CD4-positive, alpha-beta T cell treated with Interleukin-2 at 100 ng/mL for 4 hours (primary cell): ENCODE measurements at places on chromosomes 4 and X.

DNA sequence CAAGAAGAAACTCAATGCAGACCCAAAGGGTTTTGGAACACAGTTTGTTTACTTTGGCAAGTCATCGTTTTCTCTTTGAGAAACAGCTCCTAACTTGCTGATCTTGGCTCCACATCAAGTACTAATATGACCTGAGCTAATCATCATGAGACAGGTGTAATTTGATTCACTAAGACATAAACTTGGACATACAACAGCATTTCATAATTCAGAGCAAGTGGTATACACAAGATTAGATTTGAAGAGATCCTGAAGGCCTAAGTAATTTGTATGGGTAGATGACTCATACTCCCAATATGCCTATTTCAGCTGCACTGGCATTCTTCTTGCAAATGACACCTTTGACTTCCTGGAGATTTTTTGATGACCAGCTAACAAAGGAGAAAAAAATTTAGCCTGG, 1521.7 kb downstream of the RPA4 start:
- no peak for DNase-seq

GRCh38 chr4:95095348-95095974, 337.7 kb downstream of the BMPR1B start:
- DNase-seq: no peak

- DNase-seq: no peak
Measured at GRCh38 chr4:52848254-52848653, 13.9 kb upstream of the RASL11B start.

DNA sequence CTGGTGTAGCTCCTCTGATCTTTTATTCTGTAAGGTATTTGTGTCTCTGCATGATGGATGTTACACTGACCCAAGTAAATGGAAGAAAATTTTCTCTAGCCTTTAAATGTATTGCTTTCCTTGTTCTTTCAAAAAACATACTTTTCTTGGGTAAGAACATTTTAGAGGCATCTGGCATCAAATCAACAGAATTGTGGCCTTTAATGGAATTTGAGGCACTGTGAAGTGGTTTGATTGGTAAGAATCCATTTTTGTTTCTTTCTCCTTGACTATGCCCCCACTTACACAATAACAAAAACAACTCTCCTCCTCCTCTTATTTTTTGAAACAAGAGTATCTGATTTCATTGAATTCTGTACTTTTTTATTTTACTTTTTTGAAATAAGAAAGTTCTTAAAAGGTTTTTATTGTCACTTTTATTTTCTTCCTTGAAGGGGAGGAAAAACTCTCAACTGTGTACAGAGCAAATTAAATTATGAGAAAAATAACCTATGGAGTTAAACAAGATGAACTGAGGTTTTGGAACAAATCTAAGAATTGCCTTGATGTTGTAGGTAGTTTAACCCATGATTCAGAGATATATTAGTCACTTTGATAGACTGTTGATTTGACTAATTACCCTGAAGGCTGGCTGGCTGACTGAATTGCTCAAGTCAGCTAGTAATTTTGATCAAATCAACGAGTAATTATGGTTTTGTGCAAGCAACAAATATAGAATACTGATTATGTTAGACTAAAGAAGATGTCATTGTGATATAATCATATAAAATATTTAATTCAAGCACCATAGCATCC, 146.4 kb downstream of the FHIP1A start:
- no peak for DNase-seq

- DNase-seq: peak; percentile 8
Measured at GRCh38 chr4:101337688-101338087, 9.6 kb downstream of the PPP3CA start.

DNA sequence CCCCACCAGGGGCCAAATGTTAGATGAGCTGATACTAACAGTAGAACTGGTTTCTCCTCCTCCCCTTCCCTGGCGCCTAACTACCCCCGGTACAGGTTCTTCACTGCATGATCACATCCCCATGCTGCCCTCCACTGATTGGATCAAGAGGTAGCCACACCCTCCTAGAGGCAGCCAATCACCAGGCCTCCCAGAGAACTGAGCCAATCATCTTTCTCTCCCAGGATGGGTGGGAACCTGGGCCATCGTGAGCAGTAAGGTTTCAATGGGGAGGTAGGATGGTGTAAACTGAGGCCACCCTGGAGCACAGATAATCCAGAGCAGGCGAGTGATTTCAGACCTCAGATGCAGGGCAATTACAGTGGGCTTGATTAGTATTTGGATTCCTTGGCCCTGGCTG, 64.2 kb downstream of the PPP2R2C start:
- no peak for DNase-seq

- DNase-seq: no peak
Measured at GRCh38 chrX:17380221-17380620, 5.2 kb downstream of the NHS start.
